ENCODE measurements at places on chromosomes 6 and 20.

DNA sequence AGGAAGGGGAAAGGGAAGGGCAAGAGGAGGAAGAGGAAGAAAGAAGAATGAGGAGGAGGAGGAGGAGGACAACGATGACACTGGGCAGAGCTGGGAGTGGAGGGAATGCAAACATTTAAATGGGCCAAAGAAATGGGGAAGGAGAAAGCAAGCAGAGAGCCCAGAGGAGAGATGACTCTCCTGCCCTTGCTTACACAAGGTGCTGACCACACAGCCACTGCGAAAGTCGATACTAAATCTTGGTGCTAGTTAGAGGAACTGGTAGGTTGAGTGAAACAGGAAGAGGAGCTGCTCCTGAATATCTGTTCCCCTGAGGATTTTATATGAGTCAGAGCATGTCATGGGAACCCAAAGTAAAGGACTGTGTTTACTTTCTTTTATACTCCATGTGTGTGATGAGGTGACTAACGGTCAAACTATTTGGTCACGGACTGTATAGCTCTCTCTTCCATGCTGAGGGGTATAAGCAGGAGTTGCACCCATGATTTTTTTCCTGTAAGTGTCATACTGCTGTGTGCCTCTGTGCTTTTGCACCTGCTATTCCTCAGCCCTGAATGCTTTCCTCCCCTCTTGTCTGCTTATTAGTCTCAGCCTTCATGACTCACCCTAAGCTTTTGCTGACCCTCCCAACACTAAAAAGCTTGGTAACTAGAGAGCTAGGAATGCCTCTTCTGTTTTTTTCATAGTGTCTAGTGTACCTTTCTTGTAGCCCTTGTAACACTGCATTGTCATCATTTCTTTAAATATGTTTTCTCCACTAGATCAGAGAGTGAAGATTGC lies 9.5 kb upstream of the PAQR8 start:
- no peak for DNase-seq

DNA sequence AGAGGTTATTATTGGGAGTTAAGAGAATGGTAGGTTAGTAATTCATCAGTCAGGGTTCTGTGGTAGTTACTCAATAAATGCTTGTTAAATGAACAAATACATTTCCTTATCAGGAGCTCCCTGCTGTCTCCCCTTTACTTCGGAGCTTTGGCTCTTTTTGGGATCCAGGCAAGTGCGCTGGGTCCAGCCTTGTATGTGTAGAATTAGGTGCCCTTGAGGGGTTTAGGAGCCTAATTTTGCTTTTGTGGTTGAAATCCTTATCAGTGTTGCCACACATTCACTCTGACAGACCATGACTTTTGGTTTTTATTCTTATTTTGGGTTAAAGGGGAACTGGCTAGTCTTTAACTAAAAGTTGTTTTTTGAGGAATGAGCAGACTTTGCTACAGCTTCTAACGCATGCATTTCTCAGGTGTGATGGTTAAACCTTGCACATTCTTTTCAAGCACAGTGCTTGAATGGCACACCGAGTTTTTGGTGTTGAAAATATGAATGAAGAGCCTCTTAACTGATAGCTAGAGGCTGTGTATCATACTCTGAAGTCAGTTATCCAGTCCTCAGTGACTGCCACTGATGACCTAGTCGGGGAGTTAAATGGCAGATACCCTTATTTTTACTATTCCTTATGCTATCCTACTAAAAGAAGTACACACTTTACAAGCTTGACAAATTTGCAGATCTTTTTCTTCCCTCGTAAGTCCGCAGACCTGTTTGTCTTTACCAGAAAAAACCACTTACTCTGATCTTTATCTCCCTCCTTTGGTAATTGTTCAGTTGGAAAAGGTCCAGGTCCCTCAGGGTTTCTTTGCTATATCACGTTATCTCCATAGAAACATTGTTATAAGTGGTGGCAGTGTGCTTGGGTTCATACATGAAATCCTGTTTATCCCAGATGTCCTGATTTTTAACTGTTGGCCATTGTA lies 50.7 kb upstream of the PLCG1 start:
- no peak for DNase-seq

GRCh38 chr6:104134876-104135275 lies 724.8 kb downstream of the HACE1 start:
- no peak for DNase-seq

DNA sequence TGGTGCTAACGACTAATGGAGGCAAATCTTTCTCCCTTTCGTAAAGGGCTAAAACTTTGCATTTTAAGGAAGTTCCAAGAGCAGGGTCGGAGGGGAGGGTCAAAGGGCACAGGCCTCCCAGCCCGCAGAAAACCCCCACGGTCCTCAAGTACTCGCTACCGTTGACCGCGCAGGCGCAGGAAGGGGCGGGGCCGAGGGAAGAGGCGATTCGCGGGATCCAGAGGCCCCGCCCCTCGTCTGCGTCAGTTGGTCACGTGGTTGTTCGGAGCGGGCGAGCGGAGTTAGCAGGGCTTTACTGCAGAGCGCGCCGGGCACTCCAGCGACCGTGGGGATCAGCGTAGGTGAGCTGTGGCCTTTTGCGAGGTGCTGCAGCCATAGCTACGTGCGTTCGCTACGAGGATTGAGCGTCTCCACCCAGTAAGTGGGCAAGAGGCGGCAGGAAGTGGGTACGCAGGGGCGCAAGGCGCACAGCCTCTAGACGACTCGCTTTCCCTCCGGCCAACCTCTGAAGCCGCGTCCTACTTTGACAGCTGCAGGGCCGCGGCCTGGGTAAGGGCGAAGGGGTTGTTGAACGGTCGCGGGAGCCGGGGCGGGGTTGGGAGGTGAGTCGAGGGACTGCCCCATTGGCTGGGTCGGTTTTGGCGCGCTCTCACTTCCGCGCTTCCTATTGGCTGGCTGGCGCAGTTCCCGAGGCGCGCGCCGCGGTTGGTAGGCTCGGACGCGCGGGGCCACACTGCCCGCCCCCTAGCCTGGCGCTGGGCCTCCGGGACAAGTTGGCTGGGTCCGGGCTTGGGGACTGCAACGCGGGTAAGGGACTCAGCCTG lies at the start of gene GMNN:
GMNN (plus strand) TSS at position 242 of the 824 bp plus-strand sequence. CDS start 2,310 bp downstream, outside the sequence.
- peak; percentile 94 for DNase-seq

DNA sequence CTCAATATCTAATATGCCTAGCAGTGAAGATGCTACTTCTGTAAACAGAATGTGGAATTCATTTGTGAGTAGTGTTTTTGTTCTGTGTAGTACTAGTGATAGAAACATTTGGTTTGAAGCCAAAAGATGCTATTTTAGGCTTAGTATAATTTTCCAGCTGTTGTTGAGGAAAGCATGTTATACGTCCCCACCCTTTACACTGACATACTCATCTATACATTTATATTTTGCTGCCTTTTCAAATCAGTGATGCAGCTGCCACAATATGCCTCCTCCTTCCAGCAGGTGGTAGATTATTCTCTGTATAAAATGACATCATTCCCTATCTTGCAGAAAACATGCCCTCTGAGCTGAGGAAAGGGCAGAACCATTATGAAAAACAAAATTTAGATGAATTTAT lies 1217.6 kb upstream of the GJE1 start:
- DNase-seq = no peak

DNA sequence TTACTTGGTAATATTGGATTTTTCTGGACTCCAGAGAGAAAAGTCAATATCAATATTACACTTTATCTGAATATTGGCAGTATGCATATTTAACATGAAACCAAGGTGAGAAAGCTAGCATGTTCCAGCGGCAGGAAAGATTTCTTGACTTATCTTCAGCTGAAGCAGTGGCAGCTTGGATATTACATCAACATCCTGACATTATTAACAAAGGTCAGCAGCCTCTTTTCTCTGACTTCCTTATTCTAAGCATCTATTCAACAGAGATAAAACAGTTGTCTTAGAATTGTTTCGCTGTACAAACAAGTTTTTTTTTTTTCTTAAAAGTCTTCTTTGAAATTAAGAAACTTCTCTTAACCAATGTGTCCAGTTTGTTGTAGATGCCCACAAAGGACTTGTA lies 11.8 kb downstream of the DCBLD1 start:
- no peak for DNase-seq

DNA sequence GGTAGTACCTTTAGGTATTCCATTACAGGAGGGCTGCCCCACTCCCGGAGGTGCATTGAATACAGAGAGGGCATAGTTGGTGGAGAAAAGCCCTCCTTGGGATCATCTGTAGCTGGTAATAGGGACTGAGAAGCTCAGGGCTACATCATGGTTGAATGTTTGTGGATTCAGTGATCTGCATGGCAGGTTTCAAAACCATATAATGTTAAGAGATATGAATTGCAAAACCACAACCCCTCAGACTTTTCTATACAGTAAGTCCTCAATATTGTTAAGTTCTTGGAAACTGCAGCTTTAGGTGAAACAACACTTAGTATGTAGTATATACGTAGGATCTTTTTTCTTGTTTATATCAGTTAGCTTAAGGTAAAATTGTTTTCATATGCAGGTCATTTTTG lies 11.3 kb downstream of the TULP4 start:
- no peak for DNase-seq

DNA sequence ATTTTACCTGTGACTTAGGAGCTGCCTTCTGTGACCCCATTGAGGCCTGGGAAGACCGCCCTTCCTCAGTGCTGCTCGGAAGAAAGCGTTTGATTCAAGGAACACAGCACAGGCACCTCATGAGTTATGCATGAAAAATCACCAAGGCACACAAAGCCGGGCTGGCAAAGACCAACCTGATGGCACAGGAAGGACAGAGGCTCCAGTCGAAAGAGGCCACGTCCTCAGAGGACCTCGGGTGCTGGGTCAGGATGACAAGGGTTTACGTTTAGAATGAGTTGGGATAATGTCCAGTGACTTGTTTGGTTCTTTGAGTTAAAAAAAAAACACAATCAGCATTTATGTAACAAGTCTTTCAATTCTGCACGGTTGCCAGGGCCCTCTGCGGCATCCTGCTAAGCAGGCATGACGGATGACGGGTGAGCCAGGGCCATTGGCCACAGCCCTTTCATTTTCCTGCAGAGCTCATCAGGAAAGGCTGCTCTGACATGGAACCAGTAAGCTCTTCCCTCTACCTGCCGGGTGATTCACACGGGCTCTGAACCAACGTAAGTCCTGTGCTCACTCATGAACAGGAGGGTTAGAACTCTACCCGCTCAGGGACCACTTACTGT lies 112.8 kb downstream of the DACT2 start:
- DNase-seq = no peak

- DNase-seq = no peak
Measured at GRCh38 chr6:151247490-151247889, 7.7 kb downstream of the AKAP12 start.

- no peak for DNase-seq
Measured at GRCh38 chr6:99073223-99073622, 125.5 kb upstream of the FBXL4 start.

DNA sequence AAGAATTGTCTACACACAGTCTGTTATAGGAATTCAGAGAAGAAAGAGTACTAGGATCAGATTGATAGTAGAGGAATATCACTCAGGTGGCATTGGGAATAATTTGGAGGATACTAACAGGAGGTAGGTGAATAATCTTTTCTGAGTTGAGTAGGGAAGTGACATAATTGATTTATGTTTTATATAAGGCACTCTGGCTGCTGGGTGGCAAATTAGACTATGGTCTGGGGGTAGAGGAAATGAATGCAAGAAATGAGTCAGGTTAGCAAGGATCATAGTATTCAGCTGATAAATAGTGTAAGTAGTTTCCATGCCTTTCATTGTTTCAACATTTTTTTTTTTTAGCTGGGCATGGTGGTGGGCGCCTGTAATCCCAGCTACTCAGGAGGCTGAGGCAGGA lies 113.3 kb downstream of the CDKAL1 start:
- no peak for DNase-seq

DNA sequence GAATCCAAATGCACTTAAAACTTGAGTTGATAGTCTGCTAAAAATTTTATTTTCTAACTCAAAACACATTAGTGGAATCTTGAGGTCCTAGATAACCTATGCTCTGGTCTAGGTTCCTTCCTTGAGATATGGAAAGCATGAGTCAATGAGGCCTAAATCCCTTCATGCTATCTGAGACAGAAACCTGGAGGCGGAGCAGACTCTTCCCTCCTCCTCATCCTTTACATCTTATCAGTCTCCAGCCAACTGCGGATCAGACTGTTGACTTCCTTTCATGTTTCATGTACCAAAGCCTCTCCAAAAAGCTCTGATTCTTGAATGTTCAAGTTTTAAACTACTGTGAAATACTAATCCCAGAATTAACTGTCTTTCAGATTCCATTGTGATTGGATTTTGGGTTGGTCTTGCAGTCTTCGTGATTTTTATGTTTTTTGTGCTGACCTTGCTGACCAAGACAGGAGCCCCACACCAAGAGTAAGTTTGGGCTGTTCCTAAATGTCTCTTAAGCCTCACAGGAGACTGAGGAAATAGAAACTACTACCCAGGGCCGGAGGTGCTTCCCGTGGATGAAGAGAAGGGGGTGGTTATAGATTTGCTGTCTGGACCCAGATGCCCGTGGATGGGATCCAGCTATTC lies 29.1 kb downstream of the MRAP2 start:
- no peak for DNase-seq

DNA sequence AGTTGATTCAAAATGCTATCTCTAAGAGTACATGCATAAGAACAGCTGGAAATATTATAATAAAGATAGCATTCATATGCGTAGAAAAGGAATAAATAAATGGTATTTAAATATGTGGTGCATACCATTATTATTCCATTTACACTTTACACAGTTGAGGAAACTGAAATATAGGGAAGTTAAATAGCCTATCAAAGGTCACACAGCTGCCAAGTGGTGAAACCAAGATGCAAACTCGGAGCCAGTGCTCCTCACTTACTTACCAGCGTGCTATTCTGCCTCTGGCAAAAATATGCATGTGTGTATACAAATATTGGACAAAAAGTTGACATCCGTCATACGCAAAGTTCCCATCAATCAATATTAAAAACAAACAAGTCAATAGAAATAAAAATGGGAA lies 22.3 kb upstream of the ANKEF1 start:
- DNase-seq = no peak

- DNase-seq = no peak
Measured at GRCh38 chr6:142357879-142358278, 56.1 kb downstream of the ADGRG6 start.

DNA sequence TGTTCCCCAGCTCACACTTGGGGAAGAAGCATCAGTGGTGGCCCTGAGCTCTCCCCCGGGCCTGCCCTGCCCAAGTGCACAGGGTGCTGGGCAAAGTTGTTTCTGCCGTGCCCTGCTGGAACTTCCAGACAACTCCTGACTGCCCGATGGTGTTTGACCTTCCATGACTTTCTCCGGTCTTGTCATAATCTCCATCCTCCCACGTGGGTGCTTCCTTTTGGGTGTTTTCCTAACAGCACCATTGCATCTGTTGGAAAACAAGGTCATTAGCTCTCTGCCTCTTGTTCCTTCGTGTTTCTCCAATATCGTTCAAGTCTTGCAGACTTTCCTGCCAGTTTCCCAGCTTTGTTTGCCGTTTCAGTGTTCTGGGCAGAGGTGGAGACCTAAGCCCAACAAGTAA lies 68.7 kb upstream of the TIAM2 start:
- no peak for DNase-seq

DNA sequence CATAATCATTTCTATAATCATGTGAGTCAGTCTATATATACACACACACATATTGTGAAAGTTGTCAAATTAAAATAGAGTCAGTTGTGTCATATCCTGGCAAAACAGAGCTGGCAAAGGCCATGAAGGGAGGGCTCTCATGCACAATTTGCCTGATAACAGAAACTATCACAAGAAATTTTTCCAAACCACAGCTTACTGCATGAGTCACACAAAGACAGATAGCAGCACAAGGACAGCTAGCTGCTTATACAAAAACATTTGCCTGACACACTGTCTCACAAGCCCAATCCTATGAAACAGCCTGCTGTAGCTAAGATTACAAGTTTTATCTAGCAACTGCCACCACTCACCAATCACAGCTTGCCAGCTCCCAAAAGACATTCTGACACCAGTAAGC lies 848.5 kb upstream of the MAN1A1 start:
- no peak for DNase-seq

Data from central memory CD4-positive, alpha-beta T cell (primary cell).